Left lung (tissue), 14 donors: ENCODE measurements at places on chromosomes 7 and 10. TPM values are rescaled to one million over a fixed set of nuclear protein-coding genes. Genes with fewer than 3 reads are reported as not detected.

GRCh38 chr7:93284908-93285307 lies 52.7 kb downstream of the VPS50 start:
- H3K4me3 ChIP-seq: no peak overlapping the region
- no peaks in the 10 kb centered on the region for H3K36me3 ChIP-seq
- H3K27ac ChIP-seq: no peak overlapping the region
- no peaks in the 10 kb centered on the region for H3K4me1 ChIP-seq

DNA sequence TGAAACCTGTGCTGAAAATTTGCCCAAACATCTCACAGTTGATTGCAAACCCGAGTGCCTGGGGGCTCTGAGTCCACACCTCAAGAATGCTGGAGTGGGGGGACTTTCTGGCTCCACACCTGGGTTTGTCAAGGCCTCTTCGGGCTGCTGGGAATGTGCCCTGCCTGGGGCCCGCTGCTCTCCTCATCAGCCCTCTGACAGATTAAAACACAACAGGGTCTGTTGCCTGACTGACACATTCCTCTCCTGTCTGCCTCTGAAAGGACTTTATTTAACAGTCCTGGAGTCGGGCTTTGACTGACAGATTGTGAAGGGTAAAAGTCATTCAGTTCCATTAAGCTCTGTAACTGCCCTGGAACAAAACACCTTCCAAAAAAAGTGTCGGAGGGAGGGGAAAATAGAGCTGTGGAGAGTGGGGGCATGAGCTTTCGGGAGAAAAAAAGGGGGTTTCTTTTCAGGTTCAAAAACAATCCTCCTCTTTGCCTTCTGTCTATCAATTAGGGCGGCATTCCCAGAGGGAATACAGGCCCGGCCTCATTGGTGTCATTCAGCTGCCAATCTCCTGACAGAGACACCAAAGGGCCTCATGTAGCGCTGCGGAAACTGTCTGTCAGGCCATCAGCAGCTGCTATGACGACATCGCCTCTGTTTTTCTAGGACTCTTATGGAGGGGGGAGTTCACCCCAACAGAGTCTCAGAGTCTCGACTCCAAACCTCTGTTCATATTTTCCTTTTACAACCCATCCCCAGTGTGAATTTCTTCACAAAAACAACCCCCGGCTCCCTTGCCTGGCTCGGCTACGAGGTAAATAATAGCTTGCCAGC lies 398.8 kb upstream of the NFE2L3 start:
- no peak overlapping the region for H3K27ac ChIP-seq
- no peak for DNase-seq
- no peaks in the 10 kb centered on the region for H3K4me1 ChIP-seq
- no peak overlapping the region for H3K4me3 ChIP-seq

- H3K27ac ChIP-seq: no peak overlapping the region
- no peaks in the 10 kb centered on the region for H3K4me1 ChIP-seq
- no peak for DNase-seq
- H3K27me3 ChIP-seq: no peaks in the 10 kb centered on the region
- H3K4me3 ChIP-seq: no peak overlapping the region
These were observed 494.3 kb downstream of the GALNT17 start for GRCh38 chr7:71626206-71626605.

- DNase-seq: no peak
- H3K27ac ChIP-seq: no peak overlapping the region
- no peak overlapping the region for H3K4me3 ChIP-seq
These were observed 98.9 kb upstream of the SDK1 start for GRCh38 chr7:3201937-3202710.

- no peak overlapping the region for H3K27ac ChIP-seq
- no peak for DNase-seq
- no peaks in the 10 kb centered on the region for H3K36me3 ChIP-seq
- H3K4me3 ChIP-seq: no peak overlapping the region
These were observed 183.6 kb upstream of the DGKB start for GRCh38 chr7:15086131-15086611.

DNA sequence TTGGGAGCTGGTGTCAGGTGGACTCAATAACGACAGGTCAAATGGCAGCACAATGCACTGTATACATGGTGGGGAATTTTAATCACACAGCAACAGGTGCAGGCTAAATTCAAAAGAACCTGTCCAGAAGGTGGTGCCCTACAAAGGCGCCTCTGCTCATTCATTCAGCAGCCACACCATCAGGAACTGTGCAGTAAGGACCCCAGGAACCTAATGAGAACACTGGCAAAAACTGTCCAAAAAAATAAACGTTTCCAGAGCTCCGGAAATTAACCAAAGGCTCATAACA lies 21.9 kb upstream of the CRYGN start:
- H3K27me3 ChIP-seq: peaks cover 4% of the 10 kb centered on the region
- DNase-seq: no peak
- no peaks in the 10 kb centered on the region for H3K36me3 ChIP-seq
- H3K27ac ChIP-seq: no peak overlapping the region

GRCh38 chr10:124119946-124120345 lies 26.5 kb upstream of the CHST15 start:
- H3K4me1 ChIP-seq: no peaks in the 10 kb centered on the region
- DNase-seq: no peak
- no peaks in the 10 kb centered on the region for H3K27me3 ChIP-seq

DNA sequence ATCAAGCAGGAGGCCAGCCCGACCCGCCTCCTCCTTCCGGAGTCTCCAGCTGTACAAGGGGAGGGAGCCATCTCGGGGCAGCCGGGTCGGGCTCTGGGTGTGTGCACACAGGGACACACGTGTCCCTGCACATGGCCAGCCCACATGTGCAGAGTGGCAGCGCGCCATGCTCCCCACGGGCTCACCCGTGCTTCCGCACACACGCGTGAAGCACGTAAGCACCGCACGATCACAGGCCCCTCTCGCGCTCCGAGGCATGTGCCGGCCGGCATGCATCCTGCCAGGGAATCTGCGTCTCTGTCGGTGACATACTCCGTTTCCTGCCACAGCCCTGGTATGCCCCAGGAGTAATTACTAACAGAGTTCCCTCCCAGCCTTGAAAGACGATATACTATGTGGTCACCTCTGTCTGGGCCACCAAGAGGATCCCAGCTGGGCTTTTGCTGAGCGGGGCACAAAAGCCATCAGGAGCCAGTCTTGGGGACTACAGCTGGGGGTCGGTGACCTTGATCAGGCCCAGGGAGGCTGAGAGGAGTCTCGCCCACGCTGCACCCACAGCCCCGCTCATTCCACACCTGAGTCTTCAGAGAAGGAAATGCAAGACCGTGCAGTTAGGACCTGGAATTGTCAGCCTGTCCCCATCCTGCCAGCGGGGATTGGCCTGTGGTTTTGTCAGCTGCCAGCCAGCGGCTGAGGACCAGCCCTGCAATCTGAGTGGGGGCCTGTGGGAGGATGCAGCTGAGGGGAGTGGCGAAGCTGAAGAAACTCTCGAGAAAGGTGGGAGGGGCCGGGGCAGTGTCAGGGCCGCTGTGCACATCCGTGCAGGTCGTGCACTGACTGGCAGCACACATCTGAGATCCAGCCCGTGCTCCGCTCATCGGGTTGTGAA lies 11.0 kb upstream of the LFNG start:
- DNase-seq: no peak
- peak overlapping the region; percentile 3 for H3K4me3 ChIP-seq
- peaks cover 55% of the 10 kb centered on the region for H3K4me1 ChIP-seq
- H3K36me3 ChIP-seq: no peaks in the 10 kb centered on the region
- no peak overlapping the region for H3K27ac ChIP-seq

DNA sequence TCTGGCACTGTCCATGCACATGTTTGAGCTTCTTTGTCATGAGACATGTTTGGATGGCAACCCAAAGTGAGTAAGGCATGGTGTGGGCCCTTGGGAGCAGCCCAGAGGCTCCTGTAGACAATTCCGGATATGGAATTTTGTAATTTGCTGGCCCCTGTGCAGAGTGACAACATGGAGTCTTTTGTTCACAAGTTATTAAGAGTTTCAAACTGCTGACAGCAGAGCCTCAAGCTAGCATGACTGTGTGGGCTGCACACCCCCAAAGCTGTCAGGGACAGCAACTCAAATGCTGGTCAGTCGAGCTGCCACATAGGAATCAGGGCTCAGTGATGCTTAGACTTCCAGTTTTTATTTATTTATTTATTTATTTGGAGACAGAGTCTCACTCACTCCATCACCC lies 7.0 kb upstream of the MYL7 start:
- DNase-seq: no peak
- H3K36me3 ChIP-seq: no peaks in the 10 kb centered on the region
- peaks cover 12% of the 10 kb centered on the region for H3K27me3 ChIP-seq
- no peak overlapping the region for H3K4me3 ChIP-seq
- H3K27ac ChIP-seq: no peak overlapping the region
- peaks cover 11% of the 10 kb centered on the region for H3K4me1 ChIP-seq

- H3K27ac ChIP-seq: no peak overlapping the region
- H3K4me1 ChIP-seq: peaks cover 10% of the 10 kb centered on the region
- no peaks in the 10 kb centered on the region for H3K36me3 ChIP-seq
- H3K4me3 ChIP-seq: no peak overlapping the region
These were observed 10.7 kb downstream of the EMX2 start for GRCh38 chr10:117553142-117553814.

DNA sequence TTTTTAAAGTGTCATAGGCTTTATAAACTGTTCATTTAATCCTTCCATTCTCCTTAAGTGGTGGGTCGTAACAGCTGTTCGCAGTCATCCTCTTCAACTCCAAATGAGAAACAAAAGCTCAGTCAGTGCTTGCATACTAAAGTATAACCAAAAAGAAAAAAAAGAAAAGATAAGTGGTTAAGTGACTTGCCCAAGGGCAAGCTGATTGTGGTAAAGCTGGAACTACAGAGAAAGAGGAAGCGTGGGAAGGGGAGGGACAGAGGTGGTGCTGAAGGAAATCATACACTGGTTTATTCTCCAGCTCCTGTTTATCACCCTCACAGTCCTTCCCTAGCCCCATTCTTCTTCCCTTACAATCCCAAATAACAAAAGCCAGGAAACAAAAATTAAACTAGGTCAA lies 29.6 kb downstream of the IDE start:
- H3K4me3 ChIP-seq: no peak overlapping the region
- DNase-seq: no peak
- H3K4me1 ChIP-seq: peaks cover 12% of the 10 kb centered on the region

GRCh38 chr7:143193880-143194279 lies 10.7 kb downstream of the TAS2R39 start:
- DNase-seq: no peak
- no peaks in the 10 kb centered on the region for H3K27me3 ChIP-seq
- no peak overlapping the region for H3K4me3 ChIP-seq

DNA sequence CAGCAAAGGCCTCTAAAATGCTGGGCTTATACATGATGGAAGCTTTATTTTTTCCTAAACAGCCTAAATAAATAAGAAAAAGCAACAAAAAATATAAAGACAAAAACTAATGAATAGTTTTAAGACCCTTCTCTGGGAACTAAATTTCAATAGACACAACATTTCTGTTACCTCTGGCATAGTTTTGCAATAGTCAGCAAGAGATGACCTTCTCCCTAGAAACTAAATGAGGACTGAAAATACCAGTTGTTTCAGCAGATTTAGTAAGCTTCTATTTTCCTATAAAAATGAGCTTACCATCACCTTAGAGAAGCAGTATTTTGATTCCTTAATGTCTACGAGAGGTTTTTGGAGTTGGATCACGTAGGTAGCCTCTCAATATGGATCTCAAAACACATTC lies 471.4 kb upstream of the NRP1 start:
- no peak overlapping the region for H3K27ac ChIP-seq
- no peaks in the 10 kb centered on the region for H3K27me3 ChIP-seq
- no peak overlapping the region for H3K4me3 ChIP-seq
- no peaks in the 10 kb centered on the region for H3K36me3 ChIP-seq

- H3K27ac ChIP-seq: no peak overlapping the region
- no peaks in the 10 kb centered on the region for H3K4me1 ChIP-seq
- DNase-seq: no peak
These were observed 14.5 kb downstream of the KLHL7 start for GRCh38 chr7:23120106-23120505.

DNA sequence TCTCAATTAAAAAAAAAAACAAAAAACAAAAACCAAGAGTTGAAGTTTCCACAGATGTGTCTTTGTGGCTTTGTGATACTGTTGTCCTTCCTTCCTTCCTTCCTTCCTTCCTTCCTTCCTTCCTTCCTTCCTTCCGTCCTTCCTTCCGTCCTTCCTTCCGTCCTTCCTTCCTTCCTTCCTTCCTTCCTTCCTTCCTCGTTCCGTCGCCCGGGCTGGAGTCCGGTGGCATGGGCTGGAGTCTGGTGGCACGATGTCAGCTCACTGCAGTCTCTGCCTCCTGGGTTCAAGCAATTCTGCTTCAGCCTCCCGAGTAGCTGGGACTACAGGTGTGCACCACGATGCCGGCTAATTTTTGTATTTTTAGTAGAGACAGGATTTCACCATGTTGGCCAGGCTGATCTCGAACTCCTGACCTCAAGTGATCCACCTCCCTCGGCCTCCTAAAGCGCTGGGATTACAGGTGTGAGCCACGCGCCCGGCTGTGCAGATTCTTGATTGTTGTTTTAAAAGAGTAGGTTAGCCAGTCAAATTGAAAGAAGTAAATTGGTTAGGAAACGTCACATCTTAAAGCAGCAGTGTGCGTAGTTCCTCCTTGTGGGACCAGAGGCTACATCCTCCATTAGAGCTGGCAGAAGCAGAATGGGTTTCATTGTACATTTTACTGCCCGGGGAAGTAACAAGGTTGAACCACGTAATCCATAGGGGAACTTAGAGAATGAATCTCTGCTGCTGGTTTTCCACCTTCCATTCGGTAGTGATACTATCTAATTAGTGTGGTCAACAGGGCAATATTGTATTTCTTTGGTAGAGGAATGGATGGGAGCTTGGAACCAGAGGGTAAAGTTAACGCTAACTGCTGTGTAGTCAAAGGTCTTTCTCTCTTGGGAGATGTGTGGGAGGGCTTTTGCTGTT lies 20.6 kb downstream of the DNAJB6 start:
- no peaks in the 10 kb centered on the region for H3K27me3 ChIP-seq
- H3K36me3 ChIP-seq: no peaks in the 10 kb centered on the region
- H3K27ac ChIP-seq: no peak overlapping the region
- no peak for DNase-seq

RNF32 gene
- 0.85 TPM for total RNA-seq

TRPV5 gene
- total RNA-seq: not detected
